ENCODE measurements at places on chromosomes 5 and 9.

DNA sequence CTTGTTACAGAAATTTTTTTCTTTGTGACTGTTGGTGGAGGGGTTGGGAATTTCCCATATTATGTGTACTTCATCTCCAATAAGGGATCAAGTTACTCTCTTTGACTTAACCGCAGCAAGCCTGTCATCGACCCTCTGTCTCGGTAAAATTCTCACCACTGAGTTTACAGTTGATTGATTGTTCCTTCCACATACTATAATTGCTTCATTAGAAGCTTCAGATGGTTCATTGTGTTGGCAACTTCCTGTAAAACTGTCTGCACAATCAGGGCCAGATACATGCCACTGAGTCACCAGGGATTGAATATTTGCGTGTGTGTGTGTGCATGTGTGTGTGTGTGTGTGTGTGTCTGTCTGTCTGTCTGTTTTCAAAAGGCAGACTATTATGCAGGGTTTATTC is 176.6 kb downstream of the ZNF462 start:
- DNase-seq, result no peak

DNA sequence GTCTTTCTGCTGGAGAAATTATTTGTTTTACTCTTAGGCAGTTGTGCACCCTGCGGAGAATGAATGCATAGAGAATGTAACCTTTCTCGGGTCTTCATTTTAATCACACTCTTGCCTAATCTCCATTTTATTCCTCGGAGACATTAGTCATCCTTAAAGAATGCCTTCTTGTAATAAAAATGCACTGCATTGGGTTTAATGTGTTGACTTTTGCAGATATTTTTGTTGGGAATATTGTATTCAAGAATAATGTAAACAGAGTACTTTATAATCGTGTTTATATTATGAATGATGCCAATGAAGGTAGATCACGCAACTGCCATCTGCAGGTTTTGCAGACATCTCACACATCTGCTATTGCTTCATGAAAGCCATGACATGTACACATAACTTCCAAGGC is 1093.9 kb upstream of the CDH6 start:
- DNase-seq, result peak; percentile 16

- DNase-seq, result no peak
These were observed 59.5 kb downstream of the TEK start for GRCh38 chr9:27168496-27168895.

DNA sequence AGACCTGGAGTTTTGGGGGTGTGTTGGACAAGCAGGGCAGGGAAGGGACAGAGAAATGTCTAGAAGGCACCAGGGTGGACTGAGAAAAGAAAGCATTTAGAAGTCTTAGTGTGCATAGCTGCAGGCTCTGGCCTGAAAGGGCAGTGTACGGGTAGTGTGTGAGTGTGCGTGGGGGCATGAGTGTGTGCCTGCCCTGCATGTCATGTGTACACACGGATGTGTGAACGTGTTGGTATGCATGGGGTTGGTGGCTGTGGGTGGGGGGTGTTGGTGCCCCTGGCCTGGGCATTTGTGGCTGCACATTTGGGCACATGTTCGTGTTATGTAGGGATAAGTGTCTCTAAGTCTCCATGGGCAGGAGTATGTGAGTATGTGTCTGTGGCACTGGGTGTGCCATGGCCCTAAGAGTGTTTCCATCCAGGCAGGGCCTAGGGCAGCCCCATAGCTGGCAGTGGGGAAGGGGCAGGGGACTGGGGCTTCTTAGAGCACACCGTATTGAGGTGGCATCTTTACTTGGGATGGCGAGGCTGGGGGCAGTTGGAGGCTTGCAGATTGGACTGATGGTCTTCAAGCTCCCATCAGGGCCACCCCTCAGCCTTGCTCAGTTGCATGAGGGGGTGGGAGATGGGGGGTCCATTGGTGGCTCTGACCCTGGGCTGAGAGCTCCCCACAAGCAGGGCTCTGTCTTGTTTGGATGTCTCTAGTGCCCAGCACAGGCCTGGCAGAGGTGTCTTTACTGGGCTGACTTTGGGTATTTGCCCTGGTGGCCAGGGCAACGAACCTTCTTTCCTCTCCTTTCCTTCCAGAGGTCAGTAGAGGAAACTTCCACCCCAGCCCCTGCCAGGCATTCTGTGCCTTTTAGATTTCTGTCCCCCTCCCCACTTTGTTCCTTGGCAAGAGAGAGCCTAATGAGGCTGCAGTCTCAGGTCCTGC is 15.0 kb downstream of the PSD2 start:
- DNase-seq, result no peak

DNA sequence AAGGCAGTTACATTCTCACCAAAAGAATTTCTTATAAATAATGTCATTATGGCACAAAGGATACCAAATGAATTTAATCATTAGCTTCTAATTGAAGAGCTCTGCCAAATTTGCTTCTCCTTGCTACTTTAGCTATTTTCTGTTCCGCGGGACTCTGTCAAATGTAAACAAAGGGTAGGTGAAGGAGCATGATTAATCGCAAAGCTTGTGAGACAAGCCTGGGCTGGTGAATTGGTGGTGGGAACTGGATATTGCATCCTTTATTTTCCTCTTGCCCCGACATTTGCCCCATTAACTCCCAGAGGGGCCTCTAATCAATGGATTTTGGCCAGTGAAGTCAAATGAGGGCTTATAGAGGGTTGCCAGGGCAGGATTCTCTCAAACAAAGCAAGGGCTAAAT is 234.2 kb upstream of the RFX3 start:
- DNase-seq, result no peak

DNA sequence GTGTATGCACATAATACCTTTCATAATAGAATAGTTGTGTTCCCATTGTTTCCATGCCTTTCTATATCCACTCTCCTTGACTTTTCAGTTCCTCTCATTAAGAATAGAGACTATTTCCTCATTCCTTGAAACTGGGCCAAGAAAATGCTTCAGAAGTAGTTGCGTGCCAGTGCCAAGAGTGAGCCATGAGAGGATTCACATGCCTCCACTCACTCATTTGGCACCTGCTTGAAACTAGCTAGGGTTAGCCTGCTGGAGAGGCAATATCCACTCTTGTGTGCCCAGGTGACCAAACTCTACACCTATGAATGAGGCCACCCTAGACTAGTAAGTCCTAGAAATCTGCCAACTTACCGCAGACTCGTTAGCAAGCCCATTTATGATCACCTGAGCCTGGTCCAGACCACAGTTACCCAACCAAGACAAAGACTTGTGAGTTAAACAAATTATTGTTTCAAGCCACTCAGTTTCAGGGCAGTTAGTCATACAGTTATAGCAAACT is 276.3 kb downstream of the EPB41L4A start:
- DNase-seq, result peak; percentile 35

DNA sequence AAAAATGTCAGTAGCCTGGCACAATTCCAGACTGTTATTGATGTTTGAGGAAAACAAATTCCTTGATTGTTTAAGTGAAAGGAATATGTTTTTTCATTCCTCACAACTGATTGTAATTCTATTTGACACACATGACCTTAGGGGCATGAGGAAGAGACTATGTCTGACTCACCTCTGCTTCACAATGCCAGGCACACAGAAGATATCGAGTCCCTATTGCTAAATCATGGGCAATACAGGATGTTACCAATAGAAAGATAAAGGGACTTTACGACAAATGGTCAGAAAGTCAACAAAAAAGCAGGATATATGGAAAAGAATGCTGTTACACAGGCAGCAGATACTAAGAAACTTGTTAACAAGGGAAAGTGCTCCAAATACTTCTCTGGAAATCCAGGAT is 1903.5 kb downstream of the EFNA5 start:
- no peak for DNase-seq

- no peak for DNase-seq
These were observed 53.2 kb upstream of the WDR41 start for GRCh38 chr5:77545285-77545684.

GRCh38 chr5:52491071-52491787 is 296.5 kb upstream of the ITGA1 start:
- no peak for DNase-seq

DNA sequence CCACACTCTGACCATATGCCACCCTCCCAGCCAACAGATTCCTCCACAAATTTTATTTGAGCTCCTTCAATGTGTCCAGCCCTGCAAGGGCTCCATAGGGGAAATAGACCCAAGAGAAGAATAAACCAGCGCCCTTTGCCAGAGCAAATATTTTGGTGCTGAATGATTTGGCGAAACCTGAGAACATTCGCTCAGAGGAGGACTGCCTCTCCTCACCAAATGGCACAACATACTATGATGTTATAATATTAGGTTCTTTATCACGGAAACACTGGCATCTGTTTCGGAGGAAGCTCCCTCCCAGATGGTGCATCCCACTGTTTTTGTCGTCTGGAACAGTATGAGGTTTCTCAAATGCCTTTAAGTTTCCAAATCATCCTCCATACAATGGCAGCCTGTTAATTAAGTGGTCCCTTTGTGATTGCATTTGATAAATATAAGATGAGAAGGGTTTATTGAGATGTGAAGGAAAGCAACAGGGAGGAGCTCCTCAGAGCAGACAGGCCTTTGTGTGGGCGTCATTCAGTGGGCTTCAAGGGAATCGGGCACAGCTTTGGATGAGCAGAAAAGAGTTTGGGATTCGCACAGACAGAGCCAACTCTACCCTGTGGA is 139.1 kb upstream of the ADRA1B start:
- DNase-seq, result no peak

GRCh38 chr5:88678770-88679381 is 204.1 kb downstream of the MEF2C start:
- no peak for DNase-seq

DNA sequence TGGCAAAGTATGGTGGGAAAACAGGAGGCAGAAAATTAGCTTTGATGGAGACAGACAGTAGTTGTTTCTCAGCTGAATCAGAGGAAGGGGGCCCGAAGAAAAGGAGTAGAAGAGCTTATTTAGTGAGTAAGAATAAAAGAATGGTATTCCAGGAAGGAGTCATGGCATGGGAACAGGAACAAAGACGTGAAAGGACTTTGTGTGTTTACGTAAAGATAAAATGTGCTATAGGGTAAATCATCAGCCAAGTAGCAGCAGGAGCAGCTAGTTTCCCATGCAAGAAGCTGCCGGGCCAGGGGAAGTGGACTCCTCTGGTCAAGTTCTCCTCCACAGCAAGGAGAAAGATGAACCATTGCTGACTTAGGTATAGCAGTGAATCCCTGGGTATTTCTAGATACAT is 454.5 kb downstream of the HINT1 start:
- no peak for DNase-seq

DNA sequence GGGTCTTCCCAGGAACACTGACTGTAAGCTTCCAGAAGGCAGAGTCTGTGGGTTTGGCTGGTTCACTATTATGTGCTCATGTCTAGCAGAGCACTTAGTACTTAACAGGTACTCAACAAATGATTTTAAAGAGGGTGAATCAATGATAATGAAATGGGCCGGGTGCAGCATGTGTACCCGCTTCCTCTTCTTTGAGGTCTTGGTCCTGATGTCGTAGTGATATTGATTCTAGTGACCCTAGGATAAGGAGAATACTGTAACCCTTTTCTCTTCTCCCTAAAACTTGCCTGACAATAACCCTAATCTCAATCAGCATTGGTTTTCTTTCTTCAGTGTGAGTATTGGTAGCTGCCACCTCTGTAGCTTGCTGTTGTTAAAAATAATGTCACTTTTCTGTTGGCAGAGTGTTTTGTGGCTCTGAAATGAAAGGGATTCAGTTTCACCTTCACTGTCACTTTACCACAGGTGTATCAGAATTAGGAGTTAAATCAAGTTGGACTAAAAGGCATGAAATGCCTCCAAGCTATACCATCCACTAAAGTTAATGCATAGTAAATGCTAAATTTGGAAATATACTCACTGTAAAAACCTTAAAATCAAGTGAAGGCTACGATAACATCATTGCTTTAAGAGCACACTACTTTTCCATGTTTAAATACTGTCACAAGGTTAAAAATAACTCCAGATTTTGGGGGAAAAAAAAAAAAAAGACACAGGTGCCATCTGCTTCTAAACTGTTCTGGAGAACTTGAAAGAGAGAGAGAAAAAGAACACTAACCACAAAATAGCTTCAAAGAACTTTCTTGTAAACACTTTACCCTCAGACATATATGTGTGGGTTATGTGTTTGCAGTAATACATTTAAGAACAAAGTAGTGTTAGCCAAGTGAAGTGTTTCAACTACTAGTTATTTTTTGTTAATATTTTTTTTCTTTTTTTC is 6.0 kb downstream of the CAMK4 start:
- no peak for DNase-seq

GRCh38 chr5:33936381-33937016 is at the start of gene RXFP3:
Gene RXFP3, plus strand, starts transcription at chr5:33936386. Its CDS starts 355 bp downstream, at chr5:33936741.
- DNase-seq, result no peak

- DNase-seq, result no peak
These were observed 19.6 kb upstream of the INSL6 start for GRCh38 chr9:5205071-5205470.

DNA sequence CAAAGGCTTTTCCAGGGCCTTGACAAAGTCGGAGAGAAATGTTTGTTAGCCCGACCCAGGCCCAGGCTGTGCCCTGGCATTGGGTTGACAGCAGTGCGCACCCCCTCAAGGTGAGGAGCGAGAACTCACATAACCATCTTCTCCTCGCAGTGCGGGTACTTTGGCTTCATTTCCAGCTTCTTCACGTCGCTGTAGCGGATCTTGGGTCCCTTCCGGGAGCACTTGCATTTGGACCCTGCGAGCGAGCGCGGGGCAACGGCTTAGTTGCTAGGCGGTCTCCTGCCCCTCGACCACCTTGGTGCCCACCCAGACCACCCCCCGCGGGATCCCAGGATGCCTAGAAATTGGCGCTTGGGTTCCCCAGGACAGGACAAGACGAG is 496 bp downstream of the CXCL14 start:
- no peak for DNase-seq

DNA sequence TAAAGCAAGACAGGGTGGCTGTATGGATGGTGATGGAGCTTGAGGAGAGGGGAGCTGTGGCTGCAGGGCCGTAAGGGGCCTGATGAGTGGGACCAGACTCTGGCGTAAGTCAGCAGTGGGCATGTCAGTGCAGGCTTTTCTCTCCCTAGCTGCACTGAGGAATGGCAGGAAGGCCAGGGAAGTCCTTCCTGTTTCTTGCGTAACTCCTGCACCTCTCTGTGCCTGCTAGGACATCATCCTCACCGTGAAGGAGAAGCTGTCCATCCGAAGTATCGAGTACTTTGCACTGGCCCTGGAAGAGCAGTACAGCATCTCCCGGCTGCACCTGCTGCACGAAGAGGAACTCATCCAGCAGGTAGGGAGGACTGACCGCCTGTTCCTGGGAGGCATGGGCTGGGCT is 24.1 kb upstream of the TRMT10B start:
- DNase-seq, result no peak

Measured in fibroblast of the conjunctiva (primary cell).